ENCODE measurements at places on chromosomes 2 and 18.
A peak's percentile ranks its signal among the peaks of the same experiment; 100 is the strongest.

DNA sequence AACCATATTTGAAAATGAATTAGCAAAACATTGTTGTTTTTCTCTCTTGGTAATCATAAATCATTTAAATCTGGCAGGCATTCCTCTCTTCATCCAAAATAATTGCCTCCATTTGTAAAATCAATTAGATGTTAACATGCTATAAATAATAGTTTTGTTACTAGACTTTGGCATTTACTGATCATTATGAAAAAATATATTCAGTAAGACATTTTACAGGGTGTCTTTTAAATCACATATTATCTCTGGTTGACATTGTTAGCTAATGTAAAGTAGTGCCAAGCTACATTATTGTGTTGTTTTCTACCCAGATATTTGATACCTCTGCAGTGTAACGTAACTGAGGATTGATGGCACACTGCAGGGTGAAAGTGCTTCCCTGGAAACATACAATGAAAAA, 31.8 kb upstream of the DLX1 start:
- DNase-seq = no peak

- no peak for DNase-seq
Measured at GRCh38 chr2:219404291-219404910, 13.8 kb upstream of the DES start.

DNA sequence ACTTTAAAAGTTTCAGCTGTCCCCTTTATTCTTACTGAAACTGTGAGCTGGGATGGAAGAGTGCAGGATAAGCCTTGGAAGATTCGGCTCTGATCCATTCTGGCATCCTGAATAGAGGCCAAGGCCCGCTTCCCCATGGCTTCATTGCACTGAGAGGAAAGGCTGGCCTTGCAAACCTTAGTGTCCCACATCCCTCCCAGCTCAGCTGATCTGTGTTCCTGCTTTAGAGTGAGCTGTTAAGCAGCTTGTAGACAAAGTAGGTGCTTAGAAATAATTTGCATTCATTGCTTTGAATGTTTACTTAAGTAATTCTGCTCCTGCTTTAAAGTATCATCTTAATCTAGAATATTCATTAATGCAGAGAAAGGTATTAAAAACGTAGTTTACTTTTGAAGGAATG, 169.6 kb upstream of the BOD1L2 start:
- no peak for DNase-seq

DNA sequence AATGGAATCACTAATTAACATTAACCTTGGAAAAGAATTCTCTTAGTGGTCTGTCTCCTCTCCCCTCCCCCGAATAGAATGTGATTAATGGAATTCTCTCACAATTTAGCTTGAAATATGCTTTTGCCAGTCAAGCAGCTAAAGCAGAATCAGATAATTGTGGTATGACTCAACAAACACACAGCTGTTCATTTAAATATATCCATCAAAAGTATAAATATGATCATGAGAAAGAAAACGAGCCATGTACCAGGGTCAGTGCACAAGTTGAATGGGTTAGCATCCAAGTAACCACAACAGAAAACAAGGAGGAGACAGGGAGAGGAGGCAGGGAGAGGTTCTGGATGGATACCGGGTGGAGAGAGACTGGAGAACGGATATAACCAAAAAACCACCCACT, 66.9 kb downstream of the ACVR1 start:
- DNase-seq = no peak

- DNase-seq = no peak
Measured at GRCh38 chr18:58454406-58455061, 174.4 kb downstream of the ALPK2 start.

- peak; percentile 99 for DNase-seq
Measured at GRCh38 chr2:54903736-54904554, 146.3 kb downstream of the RTN4 start.

DNA sequence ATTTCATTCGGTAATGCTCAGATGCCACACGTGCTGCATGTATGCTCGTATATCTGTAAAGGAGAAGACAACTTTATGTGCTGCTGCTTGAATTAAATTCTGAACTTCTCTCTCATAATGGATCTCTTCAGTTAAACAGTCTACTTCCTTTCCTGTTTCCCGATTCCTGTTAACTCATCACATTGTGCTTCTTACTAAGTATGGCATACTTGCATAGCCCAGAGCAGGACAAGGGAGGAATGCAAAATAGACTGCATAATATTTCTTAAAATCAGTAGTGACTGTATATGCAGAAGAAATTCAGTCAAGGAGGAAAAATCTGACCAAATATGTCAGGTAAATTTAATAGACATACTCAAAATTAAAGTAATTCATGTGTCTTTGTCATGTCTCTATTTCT, 23.9 kb upstream of the LNPK start:
- no peak for DNase-seq

GRCh38 chr18:64118406-64118805, 30.5 kb downstream of the LINC00305 start:
- no peak for DNase-seq

GRCh38 chr2:104890685-104891069, 36.8 kb downstream of the POU3F3 start:
- no peak for DNase-seq

DNA sequence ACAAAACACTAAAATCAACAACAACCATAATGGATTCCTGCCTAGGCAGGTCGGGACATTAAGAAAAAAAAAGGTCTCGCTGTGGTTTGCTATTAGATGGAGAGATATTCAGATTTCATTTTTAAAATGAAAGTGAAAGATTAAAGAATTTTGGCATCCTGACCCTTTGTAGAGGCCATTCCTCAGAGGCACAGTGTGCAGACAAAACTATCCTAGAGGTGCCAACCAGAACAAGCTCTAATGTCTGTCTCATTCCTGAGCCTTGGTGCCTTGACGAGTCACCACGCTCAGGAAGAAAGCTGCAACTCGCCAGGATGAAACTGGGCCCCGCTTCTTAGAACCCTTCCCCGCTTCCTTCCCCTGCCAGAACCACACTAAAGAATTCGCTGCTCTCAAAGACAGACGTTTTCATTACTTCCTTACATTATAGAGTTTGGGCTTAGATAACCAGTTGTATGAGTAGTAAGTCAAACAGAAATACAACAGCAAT, 156.0 kb downstream of the TGIF1 start:
- DNase-seq = peak; percentile 29

GRCh38 chr2:120675460-120676130, 60.1 kb upstream of the GLI2 start:
- peak; percentile 49 for DNase-seq

DNA sequence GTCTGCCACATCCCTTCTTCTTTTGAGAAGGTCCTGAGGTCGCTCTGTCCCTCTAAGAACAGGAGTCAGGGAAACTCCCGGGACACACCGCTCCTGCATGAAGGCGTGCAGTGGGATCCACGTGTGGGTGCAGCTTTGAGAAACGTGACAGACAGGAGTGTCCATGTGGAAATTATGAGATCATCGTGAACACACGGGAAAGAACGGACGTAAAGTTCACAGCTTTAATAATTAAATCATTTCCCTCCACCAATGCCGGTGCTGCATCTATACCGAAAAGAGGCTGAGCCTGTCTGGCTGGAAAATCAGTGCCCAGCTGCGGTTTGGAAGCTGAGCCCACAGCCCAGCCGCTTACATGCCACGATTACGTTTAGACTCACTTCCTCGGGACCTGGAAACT, 372.4 kb upstream of the SALL3 start:
- no peak for DNase-seq

- DNase-seq = no peak
Measured at GRCh38 chr2:205670292-205670691, 12.0 kb upstream of the NRP2 start.

Measured in H4 (cell line).